ENCODE measurements at places on chromosomes 13 and 19. TPM values are rescaled to one million over a fixed set of nuclear protein-coding genes. Genes with fewer than 3 reads are reported as not detected.

GRCh38 chr13:60009300-60010253 lies 154.2 kb downstream of the DIAPH3 start:
- no peak for DNase-seq
- no peak overlapping the region for H3K27ac ChIP-seq
- H3K36me3 ChIP-seq = no peaks in the 10 kb centered on the region
- H3K4me3 ChIP-seq = no peak overlapping the region
- no peaks in the 10 kb centered on the region for H3K4me1 ChIP-seq

DNA sequence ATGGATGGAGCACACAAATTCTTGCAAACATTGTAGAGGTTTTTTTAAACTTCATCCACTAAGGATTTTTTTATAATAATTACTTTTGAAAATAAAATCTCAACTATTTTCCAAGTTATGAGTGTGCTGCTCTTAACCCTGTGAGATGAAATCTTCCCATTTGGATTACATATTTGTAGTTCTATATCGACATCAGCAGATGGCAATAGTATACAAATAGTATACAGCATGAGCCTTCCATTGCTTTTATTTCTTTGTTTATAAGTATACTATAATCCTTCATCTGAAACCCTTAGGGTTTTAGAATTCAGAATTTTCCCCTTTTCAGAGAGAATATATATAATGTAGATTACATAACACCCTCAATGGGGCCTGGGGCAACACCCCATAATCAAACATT lies 70.5 kb downstream of the GJA3 start:
- no peaks in the 10 kb centered on the region for H3K27me3 ChIP-seq
- H3K27ac ChIP-seq = no peak overlapping the region
- H3K36me3 ChIP-seq = peaks cover 24% of the 10 kb centered on the region
- no peaks in the 10 kb centered on the region for H3K4me1 ChIP-seq

The ZNF681 gene
- total RNA-seq = 1.9 TPM

- no peaks in the 10 kb centered on the region for H3K27me3 ChIP-seq
- no peak overlapping the region for H3K27ac ChIP-seq
- no peak for DNase-seq
Measured at GRCh38 chr13:28318496-28318895, 176.4 kb downstream of the FLT1 start.

The BEST2 gene
- not detected for total RNA-seq

DNA sequence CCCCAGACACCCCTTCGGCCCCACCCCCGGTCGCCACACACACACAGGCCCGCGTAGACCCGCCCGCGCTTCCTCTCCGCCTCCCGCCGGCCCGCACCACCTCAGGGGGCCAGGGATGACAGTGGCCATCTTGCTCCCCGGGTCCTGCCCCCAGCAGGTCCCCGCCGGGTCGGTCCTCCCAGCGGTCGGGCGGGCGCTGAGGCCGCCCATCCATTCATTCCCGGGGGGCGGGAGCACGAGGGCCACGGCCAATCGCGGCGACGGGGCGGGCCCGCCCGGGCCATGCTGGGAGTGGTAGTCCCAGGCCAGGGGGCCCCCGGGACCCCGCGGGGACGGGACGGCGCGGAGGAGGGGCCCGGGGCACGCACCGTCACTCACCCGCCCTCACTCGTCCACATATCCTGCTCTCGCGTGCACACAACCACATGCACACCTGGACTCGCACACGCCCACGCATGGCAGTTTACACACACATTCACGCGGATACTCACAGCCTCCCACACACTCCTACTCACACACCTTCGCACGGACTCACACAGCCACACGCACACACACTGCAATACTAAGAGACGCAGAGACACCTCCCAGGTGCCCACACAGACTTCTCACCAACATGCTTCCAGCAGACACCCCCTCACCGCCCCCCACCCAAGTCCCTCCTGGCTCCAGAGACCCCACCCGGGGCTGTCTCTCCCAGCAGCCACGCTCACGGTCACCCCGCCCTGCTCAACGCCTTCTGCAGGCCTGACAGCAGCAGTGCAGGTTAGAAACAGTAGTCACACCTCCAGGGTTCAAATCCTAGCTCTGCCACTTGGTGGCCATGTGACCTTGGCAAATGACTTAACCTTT lies at the start of gene DPF1:
DPF1 (minus strand) TSS at position 209 of the 849 bp plus-strand sequence; CDS start at position 129, 80 bp downstream.
- peaks cover 7% of the 10 kb centered on the region for H3K4me1 ChIP-seq
- peak within 1 kb of the TSS; percentile 33 for H3K4me3 ChIP-seq
- H3K27me3 ChIP-seq = peaks cover 84% of the 10 kb centered on the region
- H3K36me3 ChIP-seq = no peaks in the 10 kb centered on the region

Measured in upper lobe of right lung (tissue), 1 donor.